ENCODE measurements at places on chromosomes 1 and 21.

DNA sequence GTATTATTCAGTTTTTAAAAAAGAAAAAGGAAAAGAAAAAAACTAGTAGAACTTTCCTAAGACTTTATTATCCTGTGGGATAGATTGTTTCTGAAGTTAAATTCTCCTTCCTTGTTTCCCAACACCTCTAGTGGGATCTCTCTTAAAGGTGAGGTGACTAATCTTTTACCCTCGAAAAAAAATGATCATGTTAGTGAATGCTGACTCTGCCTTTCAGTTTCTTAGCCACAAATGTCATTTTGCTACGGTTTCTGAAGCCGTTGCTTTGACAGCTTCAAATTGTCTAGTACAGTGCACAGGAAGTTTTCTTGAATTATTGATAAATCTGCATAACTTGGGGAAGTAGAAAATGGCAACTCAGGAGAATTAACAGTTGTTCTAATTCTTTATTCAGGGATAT, 13.0 kb upstream of the NEK7 start:
- DNase-seq: no peak

DNA sequence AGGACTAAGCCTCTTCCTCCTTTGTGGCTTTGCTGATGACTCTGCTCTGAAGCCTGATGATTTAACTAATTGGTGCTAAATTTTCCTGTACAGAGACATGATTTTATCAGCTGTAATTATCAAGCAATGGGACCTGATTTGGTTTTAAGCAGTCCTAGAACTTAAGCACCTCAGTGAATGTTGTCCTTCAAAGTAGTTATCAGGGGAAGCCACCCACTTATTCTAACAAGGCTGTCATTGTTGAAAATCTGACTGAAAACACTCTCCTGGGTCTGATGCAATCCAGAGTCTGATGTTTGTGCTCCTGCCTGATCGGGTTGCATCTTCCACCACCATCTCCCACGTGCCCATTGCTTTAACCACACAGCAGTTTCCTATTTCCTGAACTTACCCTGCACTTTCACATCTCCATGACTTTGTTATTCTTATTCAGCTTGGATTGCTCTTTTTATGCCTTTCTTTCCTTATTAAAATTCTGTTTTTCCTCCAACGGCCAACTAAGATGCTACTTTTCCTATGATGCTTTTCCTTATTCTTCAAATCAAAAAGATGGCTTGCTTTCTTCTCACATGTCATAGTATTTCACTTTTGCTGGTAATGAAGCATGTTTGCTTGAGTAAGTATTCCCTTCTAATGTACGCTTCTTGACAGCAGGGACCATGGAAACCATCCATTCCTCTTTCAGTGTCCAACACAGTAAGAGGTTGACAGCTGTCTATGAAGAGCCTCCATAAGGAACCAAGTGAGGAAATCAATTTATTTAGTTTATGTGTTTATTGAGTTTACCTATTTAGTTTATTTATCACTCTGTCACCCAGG, 55.0 kb downstream of the S1PR1 start:
- peak; percentile 95 for DNase-seq

DNA sequence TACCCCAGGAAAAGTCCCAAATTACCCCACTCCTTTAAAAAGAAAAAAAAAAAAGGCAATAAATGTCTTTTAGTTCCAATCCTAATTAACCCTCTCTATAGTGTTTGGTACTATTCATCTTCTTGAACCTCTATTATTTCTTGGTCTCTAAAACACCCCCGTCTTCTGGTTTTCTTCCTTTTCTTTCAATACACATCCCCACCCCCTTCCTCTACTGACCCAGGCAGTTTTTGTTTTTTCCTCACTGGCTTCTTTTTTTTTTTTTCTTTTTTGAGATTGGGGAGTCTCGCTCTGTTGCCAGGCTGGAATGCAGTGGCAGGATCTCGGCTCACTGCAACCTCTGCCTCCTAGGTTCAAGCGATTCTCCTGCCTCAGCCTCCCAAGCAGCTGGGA, 26.1 kb downstream of the EGLN1 start:
- DNase-seq: no peak

DNA sequence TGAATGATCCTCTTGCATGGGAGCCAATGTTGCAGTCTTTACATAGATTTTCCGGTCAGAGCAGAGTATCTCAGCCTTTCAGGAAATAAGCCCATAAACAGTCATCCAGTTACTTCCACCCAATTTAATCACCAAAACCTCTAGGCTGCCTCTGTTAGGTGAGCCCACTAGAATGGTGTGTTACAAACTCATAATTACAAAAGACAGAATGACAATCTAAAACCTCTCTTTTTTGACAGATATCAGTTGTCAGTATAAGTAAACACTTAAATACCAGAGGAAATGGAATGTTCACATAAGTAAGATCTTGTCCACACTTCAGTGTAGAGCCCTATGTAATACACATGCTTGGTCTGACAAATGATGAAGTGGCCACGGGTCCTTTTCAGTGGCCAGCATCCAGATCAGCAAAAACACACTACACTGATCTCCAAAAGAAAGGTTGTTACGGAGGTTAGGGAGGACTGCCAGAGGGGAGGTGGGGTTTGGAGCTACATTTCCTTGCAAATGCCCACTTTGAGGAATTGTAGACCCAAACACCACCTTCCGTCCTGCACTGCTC, 71.3 kb upstream of the FBXO28 start:
- DNase-seq: peak; percentile 42

- no peak for DNase-seq
Measured at GRCh38 chr1:6459850-6460265, 6.1 kb downstream of the TNFRSF25 start.

DNA sequence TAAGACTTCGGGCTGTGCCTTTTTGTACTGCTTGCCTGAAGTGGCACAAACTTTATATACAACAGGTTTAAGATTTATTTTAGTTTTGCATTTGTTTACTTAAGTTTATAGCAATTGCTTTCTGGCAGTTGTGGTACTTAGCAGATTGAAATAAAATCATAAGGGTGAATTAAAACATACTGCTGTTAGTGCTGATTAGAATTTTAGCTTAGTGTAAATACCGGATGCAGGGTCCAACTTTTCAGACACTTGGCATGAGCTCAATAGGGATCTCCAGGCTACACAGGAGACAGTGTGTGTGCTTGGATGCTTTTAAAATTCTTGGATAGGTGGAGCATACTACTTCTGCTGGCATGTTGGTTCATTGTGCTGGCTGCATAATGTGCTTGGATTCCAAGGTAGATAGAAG, 159.6 kb downstream of the NFIA start:
- no peak for DNase-seq

- DNase-seq: no peak
Measured at GRCh38 chr1:182608845-182609610, 4.8 kb upstream of the RGS16 start.

DNA sequence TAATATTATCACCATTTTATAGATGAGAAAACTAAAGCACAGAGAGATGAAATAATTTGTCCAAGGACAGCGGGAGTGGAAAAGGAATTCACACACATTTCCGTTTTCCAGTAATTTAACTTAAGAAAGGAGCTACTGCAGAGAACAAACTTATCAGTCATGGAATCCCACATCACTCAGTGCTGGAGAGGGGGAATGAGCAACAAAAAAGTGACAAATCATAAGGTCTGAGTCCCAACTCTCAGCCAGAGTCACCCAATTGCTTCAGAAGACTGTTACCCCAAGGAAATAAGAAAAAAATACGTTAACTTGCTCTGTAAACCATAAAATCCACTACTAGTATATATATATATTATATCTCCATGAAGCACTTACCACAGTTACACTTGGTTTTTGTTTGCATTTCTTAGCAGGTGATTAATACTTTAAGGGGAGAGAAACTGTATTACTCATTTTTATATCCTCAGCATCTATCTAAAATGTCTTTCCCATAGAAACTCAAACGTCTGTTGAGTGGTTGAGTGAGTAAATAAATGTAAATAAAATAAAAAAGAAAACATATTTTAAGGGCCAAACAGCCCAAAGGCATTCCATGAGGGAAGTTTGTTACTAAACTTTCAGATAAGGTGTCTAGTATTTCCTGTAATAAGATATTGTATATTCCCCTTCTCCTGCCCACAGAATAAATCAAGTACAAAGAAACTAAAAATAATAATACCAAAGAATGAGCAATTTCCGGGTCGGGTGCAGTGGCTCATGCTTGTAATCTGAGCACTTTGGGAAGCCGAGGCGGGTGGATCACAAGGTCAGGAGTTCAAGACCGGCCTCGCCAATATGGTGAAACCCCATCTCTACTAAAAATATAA, 76.8 kb downstream of the SLC45A1 start:
- DNase-seq: peak; percentile 97

GRCh38 chr1:93699503-93700168, 18.0 kb upstream of the BCAR3 start:
- DNase-seq: peak; percentile 51

DNA sequence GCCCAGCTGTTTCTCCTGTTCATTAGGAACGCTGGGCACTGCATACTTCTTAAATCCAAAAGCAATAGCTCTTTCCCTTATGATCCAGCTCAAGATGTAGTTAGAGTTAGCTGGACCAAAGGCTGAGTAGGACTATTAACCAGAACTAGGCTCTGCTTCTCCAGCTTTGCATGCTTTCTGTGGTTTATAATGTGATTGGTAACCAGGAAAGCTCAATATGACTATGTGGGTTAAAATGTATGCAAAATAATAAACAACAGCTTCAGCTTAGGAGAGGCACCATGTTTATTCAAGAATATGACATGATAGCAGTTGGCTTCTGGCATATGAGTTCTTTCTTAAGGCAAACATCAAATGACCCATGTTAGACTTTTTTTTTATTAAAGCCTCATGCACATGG, 73.8 kb downstream of the LYPLAL1 start:
- DNase-seq: no peak

DNA sequence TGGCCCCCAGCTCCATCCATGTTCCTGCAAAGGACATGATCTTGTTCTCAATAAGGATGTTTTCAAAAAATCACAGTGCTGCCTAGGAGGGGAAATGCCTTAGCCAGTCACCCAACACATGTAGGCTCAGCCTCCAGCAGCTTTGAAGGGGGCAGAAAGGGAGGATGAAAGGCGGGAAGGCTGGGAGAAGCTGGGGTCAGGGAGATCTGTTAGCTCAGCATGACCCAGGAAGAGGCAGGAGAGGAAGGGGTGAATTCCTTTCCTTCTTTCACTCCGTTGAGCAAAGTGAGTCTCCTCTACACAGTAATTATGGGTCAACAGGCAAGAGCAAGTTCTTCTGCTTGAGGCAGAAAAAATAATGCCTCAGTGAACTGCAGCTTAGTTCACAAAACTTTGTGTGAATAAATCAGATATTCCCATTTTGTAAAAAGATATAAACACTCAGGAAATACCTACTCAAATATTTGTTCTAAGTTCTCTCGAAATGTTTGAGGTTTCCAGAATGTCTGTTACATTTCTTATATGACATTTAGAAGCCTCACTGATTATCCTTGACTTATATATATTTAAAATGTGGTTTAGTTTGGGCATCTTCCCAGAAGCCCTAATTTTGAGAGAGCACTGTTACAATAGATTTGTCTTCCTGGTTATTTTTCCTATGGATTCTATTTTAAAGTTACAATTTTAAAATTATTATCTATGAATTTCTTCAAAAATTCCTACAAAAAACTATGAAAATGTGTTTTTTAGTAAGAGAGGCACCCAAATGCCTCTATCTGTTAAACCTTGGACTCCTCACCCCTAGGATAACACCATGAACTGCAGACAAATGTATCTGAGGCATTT, 116.8 kb downstream of the KCNJ6 start:
- DNase-seq: peak; percentile 90

GRCh38 chr1:98688110-98688739, 26.7 kb downstream of the SNX7 start:
- DNase-seq: no peak

DNA sequence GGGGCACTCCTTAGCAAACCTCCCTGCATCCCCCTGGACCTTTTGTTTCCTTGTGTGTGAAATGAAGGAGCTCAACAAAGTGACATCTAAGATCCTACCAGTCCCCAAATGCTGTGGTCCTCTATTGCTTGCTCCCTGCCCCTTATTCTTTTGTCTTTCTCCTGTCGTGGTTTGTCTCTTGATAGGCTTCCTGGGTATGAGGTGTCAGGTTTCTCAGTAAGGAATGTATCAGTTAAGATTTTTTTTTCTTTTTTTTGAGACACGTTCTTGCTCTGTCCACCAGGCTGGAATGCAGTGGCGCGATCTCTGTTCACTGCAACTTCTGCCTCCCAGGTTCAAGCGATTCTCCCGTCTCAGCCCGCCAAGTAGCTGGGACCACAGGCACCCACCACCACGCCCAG, 16.8 kb downstream of the CNIH3 start:
- DNase-seq: peak; percentile 46
